Stimulated activated CD4-positive, alpha-beta T cell treated with anti-CD3 and anti-CD28 coated beads, Interleukin-1b, Interleukin-23, amount 100 ng/mL, for 1 hour (primary cell): ENCODE measurements at places on chromosomes 11 and 22.

DNA sequence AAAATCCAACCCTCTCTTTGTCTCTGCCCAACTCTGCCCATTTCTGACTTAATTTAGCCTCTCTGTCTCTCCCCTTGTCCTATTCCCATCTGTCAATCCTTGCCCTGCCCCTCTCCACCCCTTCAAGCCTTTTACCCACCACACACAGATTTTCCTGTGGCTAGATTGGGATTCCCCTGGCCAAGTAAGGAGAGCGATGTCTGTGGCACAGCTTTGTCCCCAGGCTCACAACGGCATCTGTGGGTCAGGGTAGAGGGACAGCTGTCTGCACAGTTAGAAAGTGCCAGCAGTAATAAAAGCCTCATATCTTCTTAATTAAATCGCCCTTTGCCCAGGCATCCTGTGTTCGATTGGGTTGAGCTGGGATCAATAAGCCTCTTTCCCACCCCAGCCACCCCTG lies 1.3 kb upstream of the KCNC1 start:
- DNase-seq = no peak

DNA sequence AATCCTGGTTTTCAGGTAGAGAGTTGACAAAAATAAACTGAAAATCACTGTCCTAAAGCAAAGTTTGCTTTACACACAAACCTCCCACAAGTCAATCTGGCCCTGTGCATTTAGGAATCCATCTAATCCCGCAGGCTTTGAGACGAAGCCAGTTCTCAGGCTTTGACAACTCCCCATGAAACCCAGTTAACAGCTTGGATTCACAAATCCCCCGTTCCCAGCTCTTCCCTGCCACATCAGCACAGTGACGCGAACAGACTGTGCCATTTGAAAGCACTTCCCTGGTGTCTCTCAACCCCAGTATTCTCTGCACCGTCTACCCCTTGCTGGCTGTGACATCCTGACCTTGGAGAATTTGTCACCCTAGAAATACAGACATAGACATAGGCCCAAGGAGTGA lies 117.8 kb downstream of the OPCML start:
- DNase-seq = no peak

DNA sequence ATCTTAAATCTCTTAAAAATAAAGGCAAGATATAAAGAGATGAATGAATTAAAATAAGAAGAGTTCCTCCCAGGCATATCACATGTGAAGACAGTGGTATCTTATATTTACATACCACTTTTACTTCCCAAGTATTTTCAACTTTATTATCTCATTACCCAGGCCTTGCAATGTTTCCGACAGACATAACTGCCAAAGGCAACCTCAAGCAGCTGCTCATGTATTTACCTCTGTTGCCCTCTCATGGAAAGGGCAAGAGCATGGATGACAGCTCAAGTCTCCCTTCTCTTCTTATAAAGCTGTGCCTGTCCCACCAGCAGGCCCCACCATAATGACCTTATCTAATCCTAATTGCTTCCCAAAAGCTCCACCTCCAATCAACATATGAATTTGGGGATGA lies 894.2 kb downstream of the NTM start:
- no peak for DNase-seq

DNA sequence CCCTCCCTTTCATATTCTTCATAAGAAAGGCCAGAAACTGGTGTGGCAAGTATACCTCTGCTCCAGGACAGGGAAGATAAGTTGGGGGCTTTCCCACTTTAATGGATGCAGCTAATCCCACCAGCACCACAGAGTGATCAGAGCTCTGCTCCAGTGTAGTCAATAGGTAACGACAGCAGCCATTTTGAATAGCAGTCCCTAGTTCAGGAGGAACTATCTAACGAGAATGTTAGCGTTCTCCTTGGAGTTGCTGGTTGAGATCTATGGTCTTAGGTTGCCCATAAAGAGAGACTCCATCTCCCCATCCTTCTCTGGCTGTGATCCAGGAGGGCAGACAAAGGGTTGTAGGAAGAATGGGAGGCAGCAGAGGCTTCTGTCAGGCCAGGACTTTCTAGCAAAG lies 64.0 kb upstream of the CCDC90B start:
- DNase-seq = no peak

GRCh38 chr22:41201141-41201540 lies 4.0 kb upstream of the L3MBTL2 start:
- DNase-seq = no peak
